GM13977 (cell line): ENCODE measurements at places on chromosomes 1 and 21.

DNA sequence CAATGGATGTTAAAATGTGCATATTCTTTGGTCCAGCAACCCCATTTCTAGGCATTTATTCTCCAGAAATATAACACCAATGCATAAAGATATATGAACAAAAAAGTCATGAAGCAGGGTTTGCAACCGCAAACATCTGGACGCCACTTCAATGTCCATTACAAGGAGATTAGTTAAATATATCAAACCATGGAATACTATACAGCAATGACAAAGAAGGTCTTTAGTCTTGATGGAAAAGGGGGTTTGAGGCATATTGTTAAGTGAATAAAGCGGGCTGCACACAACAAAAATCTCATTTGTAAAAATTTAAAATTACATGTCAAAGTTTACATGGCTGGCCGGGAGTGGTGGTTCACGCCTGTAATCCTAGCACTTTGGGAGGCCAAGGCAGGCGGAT, 31.6 kb downstream of the RAP1GAP start:
- DNase-seq = no peak

GRCh38 chr1:37362594-37363385, 111.6 kb upstream of the ZC3H12A start:
- no peak for DNase-seq

GRCh38 chr1:95039360-95040031, 33.3 kb downstream of the ALG14 start:
- DNase-seq = no peak

DNA sequence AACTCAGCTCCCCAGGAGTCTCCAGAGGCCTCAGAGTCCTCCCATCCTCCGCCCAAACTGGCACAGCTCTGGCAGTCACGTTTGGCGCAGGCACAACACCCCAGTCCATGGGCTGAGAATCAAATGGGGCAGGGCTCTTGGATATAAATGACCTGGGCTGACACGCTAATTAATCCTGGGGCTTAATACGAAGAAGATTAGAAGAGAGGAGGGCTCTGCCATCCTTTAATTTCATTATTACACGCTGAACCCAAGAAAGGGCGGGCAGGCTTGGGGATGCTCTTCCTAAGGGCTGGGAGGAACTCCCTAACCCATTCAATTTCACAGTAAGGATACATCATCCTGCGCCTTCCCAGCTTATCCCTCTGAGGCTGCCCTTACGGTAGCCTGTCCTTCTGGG, 2.4 kb downstream of the GRIK3 start:
- DNase-seq = no peak

- no peak for DNase-seq
Measured at GRCh38 chr1:31936981-31937299, 1.2 kb downstream of the PTP4A2 start.
